ENCODE measurements at places on chromosomes 3 and 15. TPM values are rescaled to one million over a fixed set of nuclear protein-coding genes. Genes with fewer than 3 reads are reported as not detected.

- no peak for DNase-seq
Measured at GRCh38 chr15:39700375-39700700, 82.3 kb downstream of the FSIP1 start.

DNA sequence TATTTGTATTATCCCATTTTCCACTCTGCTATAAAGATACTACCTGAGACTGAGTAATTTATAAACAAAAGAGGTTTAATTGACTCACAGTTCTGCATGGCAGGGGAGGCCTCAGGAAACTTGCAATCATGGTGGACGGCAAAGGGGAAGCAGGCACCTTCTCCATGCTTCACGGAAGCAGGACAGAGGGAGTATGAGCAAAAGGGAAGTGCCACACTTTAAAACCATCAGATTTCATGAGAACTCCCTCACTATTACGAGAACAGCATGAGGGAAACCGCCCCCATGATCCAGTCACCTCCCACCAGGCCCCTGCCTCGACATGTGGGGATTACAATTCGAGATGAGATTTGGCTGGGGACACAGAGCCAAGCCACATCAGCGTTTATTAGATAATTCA, 172.8 kb downstream of the NR2F2 start:
- no peak for DNase-seq

DNA sequence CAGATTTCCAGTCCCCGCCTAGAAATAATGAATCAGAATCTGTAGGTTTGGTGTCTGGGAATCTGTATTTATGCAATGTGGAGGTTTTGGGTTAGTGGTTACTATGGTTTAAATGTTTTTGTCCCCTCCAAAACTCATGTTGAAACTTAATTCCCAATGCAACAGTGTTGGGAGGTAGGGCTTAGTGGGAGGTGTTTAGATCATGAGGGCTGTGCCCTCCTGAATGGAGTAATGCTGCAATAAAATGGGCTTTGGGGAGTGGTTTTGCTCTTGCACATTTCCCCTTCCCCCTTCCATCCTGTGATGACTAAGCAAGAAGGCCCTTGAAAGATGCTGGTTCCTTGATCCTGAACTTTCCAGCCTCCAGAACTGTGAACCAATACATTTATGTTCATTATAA, 9.2 kb upstream of the RFC4 start:
- DNase-seq: no peak

DNA sequence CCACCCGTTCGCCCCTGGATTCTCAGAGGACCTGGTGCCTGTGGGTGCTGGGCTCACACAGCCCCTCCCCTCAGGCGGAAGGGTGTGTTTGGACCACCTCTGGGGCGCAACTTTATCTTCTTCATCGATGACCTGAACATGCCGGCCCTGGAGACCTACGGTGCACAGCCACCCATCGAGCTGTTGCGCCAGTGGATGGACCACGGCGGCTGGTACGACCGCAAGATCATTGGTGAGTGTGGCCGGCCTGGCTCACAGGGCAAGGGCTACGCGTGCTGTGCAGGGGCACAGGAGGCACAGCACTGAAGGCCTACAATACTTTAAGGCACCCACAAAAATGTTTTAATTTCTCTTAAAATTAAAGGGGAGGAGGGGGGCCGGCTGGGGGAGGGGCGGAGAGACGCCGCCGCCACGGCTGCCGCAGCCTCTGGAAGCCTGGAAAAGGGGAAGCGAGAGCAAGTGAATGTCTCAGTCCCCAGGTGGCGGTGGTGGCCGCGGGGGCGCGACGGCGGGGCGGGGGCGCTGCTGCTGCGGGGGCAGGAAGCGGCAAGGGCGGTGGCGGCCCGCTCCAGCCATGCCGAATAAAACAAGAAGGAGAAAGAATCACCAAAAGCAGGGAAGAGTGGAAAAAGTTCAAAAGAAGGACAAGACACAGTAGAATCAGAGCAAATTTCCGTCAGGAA, 56.8 kb downstream of the DNAH1 start:
- no peak for DNase-seq

DNA sequence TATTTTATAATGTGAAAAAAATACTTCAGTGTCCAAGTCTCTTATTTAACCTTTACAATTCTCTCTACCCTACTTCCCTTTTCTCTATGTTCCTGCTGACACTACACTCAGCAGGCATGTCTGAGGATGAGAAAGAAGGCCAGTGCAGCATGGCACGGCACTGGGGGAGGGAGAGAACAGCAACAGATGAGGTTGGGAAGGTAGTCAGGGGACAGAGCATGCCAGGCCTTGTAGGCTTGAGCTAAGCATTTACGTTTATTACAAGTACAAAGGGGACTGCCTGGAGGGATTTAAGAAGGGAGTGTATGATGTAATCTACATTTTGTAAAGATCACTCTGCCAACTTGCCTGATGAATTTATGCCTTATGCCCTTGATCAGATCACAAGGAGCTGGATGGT, 117.3 kb upstream of the WNT5A start:
- no peak for DNase-seq

LMOD3 gene
- 0.12 TPM for total RNA-seq

ROPN1 gene
- not detected for total RNA-seq

UBAP1L gene
- total RNA-seq: 2.6 TPM

GOLGA8G gene
- not detected for total RNA-seq

GSK3B gene
- 60.5 TPM for total RNA-seq

Measured in type B pancreatic cell (in vitro differentiated cells).